ENCODE measurements at places on chromosomes 2 and 18.

DNA sequence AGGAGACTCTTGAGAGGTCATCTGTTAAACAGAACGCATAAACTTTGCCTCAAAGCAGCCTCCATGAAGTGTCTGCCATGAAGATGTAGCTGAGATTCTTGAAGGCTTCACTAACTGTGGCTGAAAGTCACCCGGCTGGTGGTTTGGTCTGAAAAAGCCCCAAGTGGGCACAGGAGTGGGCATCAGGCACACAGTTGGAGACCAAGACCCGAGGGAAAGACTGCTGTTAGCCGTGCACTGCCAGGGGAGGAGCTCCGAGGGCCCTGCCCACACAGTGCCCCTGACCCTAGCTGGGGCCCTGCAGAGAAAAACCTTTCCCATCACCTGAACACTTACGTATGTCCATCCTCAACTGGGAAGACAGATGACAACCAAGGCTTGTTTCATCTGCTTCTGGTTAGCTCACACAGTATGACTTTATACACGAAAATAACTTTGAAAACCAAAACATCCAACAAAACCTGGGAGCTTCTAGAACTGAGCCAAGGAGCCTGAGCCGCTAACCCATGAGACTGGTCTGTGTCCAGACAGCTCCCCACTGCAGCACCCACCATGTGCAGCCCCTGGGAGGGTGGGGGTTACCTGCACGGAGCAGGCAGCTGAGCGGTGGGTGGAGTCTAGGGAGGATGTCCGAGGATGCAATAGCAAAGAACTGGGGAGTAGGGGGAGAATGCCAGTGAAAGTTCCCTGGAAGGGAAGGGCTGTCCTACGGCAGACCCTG, 15.4 kb downstream of the HJURP start:
- no peak for DNase-seq

- DNase-seq: no peak
These were observed 29.1 kb downstream of the SLC4A3 start for GRCh38 chr2:219656526-219656925.

GRCh38 chr2:219689676-219690628, 62.5 kb downstream of the SLC4A3 start:
- peak; percentile 35 for DNase-seq

DNA sequence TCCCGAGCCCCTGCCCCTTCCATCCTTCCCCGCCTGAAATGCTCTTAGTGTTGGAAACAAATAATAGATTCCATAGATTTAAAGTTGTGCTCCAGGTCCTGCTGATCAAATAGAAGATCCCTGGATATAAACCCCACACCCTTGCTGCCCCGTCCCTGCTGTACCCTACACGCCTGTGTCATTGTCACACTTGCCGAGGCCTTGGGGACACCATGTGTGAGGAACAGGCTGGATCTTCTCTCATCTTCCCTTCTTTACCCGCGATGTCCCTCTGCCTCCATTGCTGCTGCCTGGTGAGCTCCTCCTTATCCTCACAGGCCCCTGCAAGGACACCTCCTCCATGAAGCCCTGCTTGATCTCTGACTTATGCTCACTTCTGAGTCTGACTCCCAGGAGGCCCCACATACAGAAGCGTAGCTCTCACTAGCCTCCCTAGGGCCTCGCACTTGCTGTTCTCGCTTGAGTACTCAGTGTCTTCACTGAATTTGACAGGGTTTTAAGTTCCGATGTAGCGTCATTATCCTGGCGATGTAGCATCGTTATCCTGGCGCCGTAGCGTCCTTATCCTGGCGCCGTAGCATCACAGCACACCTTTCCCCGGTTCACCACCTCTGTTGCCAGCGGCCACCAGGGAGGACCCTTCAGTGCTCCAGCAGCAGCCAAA, 221.9 kb downstream of the NDUFA10 start:
- DNase-seq: no peak

- DNase-seq: no peak
These were observed 7.1 kb upstream of the GRHL1 start for GRCh38 chr2:9944330-9944758.

- no peak for DNase-seq
These were observed 34.3 kb upstream of the TAF1B start for GRCh38 chr2:9809064-9809356.

DNA sequence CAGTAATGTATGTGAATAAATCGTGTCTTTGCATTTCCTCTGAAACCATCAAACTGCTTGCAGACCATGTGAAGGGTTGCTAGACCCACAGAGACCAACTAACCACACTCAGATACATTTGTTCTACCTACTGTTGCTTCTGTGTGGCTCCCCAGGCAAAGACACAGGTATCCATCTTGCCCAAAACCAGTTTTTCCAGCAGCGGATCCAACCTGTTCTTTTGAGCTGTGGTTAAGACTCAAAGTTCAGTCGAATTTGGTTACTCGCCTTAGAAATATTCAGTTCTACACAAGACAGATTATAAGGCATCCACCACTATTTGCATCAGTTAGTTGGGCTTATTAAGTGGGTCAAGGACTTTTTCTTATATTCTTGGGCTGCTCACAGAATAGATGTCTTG, 276.2 kb upstream of the EPHA4 start:
- DNase-seq: no peak

DNA sequence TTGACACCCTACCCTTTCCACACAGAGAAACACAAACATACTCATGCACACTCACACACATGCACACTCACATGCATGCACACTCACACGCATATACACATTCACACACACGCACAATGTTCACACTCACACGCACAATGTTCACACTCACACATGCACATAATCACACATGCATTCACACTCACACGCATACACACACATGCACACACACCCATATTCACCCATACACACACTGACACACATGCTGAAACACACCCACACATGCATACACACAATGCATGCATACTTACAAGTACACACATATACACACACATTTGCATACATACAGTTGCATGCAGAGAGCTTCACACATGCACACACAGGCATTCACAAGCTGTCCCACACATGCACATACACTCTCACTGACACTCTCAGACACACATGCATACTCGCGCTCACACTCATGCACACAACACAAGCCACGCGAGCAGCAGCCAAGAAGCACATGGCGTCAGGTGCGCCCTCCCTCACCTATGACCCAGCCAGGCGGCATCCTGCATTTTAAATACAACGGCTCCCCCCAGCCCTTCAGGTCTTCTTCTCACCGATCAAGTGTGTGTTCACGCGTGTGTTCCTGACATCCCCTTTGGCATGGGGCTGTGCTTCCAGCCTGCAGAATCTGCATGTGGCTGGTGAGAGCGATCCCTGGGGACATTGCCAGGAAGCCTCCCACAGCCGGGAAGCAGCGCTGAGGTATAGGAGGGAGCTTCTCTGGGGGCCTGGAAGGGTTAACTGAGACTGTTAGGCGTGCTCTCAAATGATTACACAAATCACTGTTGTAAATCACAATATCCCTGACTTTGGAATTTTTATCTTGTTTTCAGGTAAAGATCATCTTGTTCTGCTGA, 195.1 kb downstream of the RTP5 start:
- DNase-seq: no peak

- DNase-seq: no peak
These were observed 20.0 kb upstream of the LRRTM1 start for GRCh38 chr2:80324525-80324924.

DNA sequence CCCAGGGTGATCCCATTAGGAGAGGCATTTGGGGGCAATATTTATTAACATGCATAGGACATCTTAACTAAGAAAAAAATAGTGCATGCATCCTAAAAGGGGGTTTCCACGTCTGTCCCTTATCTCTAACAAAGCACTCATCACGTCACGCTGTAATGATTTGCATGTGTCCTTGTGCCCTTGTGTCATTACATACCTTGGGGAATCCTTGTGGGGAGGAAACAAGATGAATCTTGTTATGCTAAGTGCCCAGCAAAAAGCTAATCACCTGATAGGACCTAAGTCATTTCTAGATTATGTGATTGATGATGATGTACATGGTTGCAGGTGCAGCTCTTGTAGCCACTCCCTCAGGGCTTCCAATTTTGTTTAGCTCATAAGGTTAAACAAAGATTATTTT, 250.9 kb downstream of the FBXO15 start:
- no peak for DNase-seq

DNA sequence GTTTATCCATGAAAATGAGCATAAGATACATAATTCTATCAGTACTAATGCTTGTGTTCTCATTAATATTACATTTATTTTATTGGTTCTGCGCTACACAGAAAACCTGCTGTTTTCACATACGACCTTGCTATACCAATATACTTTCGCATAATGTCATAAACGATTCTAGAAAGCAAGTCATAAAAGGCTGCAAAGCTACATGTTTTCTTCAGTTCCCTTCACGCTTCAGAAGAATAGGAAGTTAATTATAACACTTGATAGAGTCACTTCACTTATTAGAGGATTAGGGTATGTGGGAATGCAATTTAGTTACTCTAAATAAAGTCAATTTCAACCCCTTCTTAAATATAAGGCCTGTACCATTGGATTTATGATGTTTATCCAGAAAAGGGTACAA, 29.0 kb downstream of the PSME4 start:
- DNase-seq: no peak

GRCh38 chr2:121694398-121695170, 42.1 kb downstream of the NIFK start:
- no peak for DNase-seq

- no peak for DNase-seq
These were observed 29.6 kb upstream of the DSC3 start for GRCh38 chr18:31072175-31072574.

DNA sequence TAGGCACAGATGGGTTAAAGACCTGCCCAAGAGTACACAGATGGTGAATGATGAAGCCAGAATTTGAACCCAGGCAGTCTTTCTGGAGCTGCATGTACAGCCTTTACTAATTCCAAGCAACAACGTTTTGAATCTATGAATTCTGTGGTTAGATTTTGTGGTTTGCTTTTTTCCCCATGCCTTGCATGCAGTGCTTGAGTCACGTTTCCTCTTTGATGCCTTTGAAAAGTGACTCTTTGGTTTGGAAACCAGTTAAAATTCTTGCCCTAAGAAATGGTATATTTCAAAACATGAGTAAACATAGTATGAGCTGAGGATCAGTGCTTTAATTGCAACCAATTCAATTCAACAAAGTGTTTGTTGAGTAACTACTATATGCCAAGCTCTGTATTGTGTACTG, 48.2 kb upstream of the PPM1B start:
- DNase-seq: no peak

GRCh38 chr2:35365859-35366258, 989.7 kb upstream of the CRIM1 start:
- no peak for DNase-seq

DNA sequence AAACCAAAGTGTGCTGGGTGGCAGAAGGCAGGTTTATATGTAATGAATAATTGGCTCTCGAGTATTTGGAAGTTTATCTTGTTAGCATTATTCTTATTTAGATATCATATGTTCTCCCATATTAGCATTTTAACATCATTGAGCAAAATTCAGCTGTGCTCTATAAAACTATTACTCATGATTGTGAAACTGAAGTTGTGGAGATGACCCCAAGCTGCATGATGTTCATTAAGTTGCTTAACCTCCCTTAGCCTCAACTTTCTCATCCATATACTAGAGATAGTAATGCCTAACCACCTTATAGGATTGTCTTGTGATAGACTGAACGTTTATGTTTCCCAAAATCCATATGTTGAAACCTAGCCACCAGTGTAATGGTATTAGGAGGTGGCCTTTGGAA, 346.3 kb downstream of the SATB2 start:
- no peak for DNase-seq

- no peak for DNase-seq
These were observed 751 bp upstream of the DNAJC10 start for GRCh38 chr2:182715121-182715891.

GRCh38 chr18:35633761-35634160, 52.2 kb downstream of the GALNT1 start:
- DNase-seq: no peak

- no peak for DNase-seq
These were observed 54.9 kb downstream of the THUMPD2 start for GRCh38 chr2:39723946-39724827.

GRCh38 chr18:77187189-77187588, 54.6 kb upstream of the MBP start:
- no peak for DNase-seq

GRCh38 chr2:170680172-170680941, 34.8 kb upstream of the SP5 start:
- no peak for DNase-seq

GRCh38 chr2:237939251-237939650, 27.6 kb upstream of the UBE2F start:
- no peak for DNase-seq

- DNase-seq: no peak
These were observed 95.0 kb upstream of the EML6 start for GRCh38 chr2:54628418-54628817.

GRCh38 chr2:29561181-29561580, 360.2 kb downstream of the ALK start:
- DNase-seq: no peak
